ENCODE measurements at places on chromosomes 4 and X.

DNA sequence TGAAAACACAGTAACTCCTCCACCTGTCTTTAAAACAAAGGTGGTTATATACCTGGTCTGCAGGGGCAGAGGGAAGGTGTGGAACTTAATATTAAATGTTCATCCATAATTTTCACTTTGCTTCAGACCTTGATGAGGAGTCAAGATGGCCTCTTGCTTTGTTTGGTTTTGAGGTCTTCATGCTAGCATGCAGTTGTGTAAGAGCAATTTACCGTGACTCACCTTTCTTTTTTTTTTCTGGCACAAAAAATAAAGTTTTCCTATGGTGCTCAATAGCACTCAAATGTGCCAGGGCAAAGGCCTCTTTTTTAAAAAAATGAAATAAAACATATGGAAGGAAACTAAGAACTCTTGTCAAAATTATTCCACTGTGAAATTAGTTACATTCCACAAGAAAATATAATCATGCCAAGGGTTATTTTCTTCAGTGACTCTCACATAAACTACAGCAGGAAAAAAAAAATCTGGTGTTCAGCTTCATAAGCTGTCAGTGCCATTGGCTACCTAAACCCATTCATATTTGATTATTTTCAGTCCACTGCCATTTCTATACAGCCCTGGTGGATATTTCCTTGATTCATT lies 128.2 kb downstream of the SLC7A11 start:
- DNase-seq, result no peak

GRCh38 chr4:88158038-88158488 lies 376 bp downstream of the ABCG2 start:
- no peak for DNase-seq

- DNase-seq, result peak; percentile 54
Observed at GRCh38 chr4:142366769-142367181, 479.3 kb downstream of the INPP4B start.

GRCh38 chrX:53285591-53285990 lies 4.2 kb upstream of the IQSEC2 start:
- DNase-seq, result no peak

GRCh38 chr4:148017801-148018200 lies 285.9 kb downstream of the ARHGAP10 start:
- peak; percentile 51 for DNase-seq

GRCh38 chrX:155983326-155983725 lies 14.2 kb upstream of the IL9R start:
- no peak for DNase-seq

DNA sequence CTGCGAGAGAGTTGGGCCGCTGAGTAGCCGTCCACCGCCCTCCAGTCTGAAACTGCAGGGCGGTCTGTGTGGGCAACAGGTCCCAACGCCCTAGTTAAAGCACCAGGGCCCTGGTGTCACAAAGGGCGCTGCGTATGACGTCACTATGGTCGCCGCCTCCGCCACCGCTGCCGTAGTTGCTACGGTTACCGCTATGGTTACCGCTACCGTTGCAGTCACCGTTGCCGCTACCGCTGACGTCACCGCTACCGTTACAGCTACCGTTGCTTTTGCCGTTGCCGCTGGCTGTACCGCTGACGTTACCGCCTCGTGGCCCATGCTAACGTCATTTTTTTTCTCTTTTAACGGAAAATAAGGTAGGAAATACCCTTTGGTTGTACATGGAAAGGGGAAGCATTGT lies at the start of gene PPP1R2C:
Gene PPP1R2C (minus strand): TSS at position 68 of the 400 bp plus-strand sequence. CDS start 84 bp downstream, outside the sequence.
- DNase-seq, result no peak

DNA sequence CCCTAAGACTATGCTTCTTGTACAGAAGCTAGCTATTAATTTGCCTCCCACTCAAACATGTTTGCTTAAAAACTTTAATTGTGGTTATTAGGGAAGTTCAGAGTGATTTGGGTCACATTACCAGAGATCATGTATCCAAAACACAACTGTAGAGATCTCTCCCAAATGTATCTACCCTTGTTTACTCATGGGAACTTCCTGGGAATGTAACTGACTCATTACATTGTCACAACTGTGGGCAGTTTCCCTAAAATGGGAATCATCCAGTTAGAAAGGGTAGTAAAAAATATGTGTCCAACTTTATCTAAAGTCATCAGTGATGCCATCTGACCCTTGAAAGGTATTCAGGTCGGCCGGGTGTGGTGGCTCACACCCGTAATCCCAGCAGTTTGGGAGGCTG lies 40.3 kb upstream of the GLRA3 start:
- no peak for DNase-seq

DNA sequence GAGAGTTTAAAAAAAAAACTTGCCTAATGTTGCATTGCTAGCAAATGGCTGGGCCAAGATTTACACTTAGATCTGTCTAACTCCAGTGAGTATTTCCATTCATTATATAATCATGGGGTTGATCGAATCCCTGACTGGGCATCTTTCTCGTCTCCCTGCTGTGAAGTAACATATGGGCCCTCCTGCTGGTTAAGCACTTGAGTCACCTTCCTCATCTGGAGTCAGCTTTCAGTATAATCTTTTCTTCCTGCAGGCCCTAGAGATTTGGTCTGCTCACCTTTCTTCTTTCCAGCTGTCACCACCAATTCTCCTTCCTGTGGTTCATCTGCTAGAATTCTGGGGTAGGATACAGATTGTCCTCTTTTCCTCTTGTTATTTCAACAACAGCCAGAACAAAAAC lies 41.6 kb downstream of the TIGD2 start:
- no peak for DNase-seq

DNA sequence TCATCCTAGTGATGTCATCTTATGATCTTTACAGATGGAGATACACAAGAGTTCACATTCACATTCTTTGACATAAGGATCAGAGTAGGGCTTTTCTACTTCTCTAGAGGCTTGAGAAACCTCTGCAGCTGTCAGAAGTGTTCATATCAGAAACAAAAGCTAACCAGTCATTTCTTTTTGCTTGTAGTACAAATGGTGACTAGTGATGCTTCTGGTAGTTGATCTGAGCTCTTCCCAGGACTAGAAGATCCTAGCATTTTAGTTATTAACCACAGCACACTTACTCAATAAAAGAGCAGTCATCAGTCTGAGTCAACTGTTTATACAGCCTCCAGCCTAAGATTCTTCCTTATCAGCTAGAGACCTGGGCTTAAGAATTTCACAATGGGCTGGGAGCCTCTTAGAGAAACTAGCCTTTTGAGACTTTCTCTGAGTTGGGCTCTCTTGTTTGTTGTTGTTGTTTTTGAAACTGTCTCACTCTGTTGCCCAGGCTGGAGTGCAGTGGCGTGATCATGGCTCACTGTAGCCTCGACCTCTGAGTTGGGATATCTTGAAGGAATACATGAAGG lies 84.1 kb downstream of the TMEM164 start:
- no peak for DNase-seq

DNA sequence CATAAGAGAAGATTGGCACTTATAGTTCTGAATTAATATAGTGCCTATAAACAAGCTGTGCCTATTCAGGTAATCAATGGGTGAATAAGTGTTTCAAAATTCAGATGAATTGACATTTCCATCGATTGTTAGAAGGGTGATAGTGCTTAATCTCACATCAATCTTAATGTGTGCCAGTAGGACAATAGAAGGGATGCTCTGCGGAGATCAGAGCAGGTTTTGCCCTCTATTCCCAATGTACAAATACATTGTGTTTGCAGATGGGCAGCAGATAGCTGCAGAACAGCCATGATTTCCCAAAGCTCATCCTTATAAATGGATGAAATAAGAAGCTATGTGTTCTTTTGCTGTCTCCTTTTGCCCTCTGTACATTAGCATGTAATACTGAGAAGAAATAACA lies 7.2 kb downstream of the MAB21L2 start:
- DNase-seq, result no peak

- no peak for DNase-seq
Observed at GRCh38 chr4:4857809-4858508, 1.5 kb upstream of the MSX1 start.

GRCh38 chrX:112147206-112147605 lies 64.6 kb upstream of the TRPC5 start:
- DNase-seq, result peak; percentile 7

- no peak for DNase-seq
Observed at GRCh38 chr4:149095811-149096210, 653.6 kb upstream of the NR3C2 start.

DNA sequence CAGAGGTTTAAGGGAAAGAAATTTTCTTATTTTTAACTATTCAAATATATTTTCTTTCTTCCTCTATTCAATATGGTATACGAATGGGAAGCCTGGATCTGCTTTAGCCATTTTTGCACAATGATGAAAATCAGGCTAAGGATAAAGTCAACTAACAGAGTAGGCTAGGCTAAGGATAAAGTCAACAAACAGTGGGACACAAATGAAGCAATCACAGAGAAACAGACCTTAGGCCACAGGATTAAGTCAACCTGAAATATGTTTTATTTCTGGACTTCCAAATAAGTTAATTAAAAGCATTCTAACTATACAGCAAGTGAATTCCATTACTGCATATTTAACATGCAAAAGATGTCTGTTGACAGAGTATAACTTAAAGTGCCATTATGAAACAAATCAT lies 17.0 kb downstream of the DYNLT3 start:
- DNase-seq, result no peak

DNA sequence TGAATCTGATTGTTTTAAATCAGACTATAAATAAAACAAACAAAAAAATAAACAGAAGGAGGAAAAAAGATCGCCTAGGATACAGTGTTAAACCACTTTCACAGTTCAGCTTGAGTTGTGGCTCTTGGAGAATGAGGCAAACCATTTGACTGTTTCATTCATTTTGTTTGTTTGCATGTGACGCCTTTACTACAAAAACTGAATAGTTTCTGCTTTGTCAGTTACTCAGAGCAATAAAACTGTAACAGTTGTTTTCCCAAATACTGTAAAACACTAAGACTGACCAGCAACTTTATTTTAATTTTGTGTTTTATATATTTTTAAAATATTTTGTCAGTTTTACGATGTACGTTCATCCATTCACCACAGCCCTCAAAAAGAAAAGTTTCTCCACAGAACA lies 214.5 kb downstream of the FBXW7 start:
- no peak for DNase-seq

GRCh38 chrX:106742193-106742592 lies 15.7 kb downstream of the RNF128 start:
- no peak for DNase-seq

DNA sequence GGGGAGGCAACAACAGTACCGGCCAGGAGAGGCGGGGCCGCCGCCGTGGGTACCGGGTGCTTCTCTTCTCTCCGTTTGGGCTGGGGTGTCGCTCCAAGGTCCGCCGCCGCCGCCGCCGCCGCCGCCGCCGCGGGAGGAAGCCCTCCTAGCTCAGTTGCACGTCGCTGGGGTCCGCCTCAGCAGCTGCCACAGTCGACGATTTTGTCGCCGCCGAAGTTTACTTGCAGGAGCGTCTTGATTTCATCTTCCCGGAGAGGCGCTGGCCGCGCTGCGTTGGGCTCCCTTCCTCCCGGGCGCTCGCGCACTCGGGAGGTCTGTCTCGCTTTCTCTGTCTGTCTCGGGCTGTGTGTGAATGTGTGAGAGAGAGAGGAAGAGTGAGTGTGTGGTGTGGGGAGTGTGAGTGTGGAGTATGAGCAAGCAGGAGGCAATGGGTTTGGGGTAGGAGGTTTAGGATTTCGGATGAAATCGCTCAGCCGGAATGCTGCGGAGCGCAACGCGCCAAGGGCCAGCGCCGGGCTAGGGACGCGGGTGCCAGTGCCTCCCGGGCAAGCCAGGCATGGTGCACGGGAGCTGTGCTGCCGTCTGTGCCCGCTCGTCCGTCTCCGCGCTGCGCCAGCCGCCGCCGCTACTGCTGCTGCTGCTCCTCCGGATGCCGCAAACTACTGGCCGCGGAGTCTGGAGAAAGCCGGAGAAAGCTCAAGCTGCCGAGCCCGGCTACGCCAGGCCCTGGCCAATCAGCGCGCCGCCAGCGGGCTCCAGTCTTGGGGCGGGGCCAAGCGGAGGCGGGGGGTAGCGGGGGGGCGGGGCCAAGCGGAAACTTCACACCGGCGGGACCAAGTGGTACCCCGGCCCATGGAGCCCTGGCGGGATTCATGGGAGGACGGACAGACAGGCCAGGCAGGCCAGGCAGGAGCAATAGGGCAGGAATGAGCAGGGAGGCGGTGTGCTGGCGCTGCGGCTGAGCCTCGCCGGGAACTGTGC lies at the start of gene PCDH19:
Gene PCDH19 (minus strand): TSS at position 664 of the 981 bp plus-strand sequence. CDS start 1,676 bp downstream, outside the sequence.
- peak; percentile 76 for DNase-seq

DNA sequence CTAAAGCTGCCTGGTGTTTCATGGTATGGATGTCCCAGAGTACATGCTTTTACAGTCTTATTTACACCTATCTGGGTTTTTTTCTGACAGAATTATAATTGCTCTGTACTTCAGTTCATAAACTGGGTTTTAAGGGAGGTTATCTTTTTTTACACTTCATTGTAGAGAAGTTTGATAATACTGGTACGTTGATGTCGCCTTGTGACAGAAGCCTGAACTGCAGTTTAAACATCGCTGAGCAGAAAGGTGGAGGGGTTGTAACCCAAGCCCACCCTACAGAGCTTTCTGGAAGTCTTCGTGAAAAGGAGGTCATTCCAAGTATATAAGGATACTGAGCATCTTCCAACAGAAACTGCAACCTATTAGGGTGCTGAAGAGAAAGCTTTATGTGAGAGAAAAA lies 46.4 kb downstream of the BEX1 start:
- DNase-seq, result no peak

- no peak for DNase-seq
Observed at GRCh38 chr4:176921256-176921655, 128.5 kb upstream of the VEGFC start.

DNA sequence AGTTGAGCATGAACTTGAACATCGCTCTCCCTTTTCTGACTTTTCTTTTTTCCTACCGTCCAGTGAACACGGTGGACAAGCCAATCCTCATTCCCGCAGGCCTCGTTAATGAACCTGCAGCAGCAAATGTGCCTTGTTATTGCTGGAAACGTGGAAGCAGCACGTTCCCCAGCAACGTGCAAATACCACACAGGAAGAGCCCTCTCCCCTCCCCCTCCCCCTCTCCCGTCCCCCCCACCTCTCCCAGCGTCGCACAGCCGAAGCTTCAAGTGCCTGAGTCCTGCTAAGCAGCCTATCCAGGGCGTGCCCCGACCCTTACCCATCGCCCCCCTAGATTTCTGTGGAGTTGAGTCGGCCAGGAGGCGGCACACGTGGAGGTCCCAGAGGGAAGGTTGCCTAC lies 219.9 kb downstream of the BCOR start:
- DNase-seq, result peak; percentile 39

Data from lung (tissue), 17 donors.